ENCODE measurements at places on chromosomes 2 and 18.

GRCh38 chr2:169925968-169926367 lies 98.7 kb downstream of the UBR3 start:
- H3K27ac ChIP-seq = no peak overlapping the region
- H3K4me1 ChIP-seq = no peaks in the 10 kb centered on the region
- no peak overlapping the region for H3K4me3 ChIP-seq
- no peak for DNase-seq
- peaks cover 10% of the 10 kb centered on the region for H3K36me3 ChIP-seq

DNA sequence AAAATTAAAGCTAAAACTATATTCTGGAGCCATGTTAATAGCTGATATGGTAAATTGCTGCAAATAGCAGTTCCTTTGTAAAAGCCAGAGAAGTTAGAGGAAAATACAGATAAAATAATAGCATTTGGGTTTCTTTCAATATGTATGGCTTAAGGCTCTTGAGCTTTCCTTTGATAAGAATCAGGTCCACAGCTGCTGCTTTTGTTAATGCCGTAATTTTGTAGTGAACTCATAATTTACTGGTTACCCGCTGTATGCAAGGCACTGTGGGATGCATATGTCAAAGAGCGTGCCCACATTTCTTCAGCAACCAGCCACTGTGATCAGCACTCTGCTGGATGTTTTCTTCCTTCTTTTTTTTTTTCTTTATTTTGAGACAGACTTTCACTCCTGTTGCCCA lies 79.1 kb downstream of the MOGAT1 start:
- no peaks in the 10 kb centered on the region for H3K36me3 ChIP-seq
- no peak overlapping the region for H3K27ac ChIP-seq
- peaks cover 29% of the 10 kb centered on the region for H3K4me1 ChIP-seq

DNA sequence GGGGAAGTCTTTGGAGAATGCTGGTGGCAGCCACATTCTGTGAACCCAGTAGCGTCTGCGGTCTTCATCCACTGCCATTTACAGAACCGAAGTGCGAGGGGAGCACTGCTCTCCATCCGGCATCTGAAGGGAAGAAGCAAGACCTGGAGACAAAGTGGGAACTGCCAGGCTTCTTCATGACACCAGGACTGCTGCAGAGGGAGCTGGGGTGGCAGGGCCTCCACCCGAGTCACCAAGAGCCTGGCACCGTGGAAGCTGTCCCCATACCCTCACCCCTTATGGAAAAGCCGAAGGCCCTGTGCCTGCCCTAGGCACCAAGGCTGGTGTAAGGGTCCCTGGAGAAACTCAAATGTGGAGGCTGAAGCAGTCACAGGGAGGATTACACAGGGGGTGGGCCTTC lies 79.8 kb downstream of the CIB4 start:
- H3K27me3 ChIP-seq = peaks cover 46% of the 10 kb centered on the region
- H3K27ac ChIP-seq = no peak overlapping the region
- no peaks in the 10 kb centered on the region for H3K36me3 ChIP-seq
- no peak for DNase-seq

- no peaks in the 10 kb centered on the region for H3K4me1 ChIP-seq
- H3K27me3 ChIP-seq = no peaks in the 10 kb centered on the region
- no peak overlapping the region for H3K27ac ChIP-seq
- H3K36me3 ChIP-seq = peaks cover 14% of the 10 kb centered on the region
These were observed 145.8 kb downstream of the AGPS start for GRCh38 chr2:177538323-177538722.

- H3K27me3 ChIP-seq = no peaks in the 10 kb centered on the region
- no peaks in the 10 kb centered on the region for H3K4me1 ChIP-seq
- no peak overlapping the region for H3K4me3 ChIP-seq
- no peak for DNase-seq
- H3K27ac ChIP-seq = no peak overlapping the region
These were observed 14.2 kb downstream of the KLHL41 start for GRCh38 chr2:169523681-169524080.

- DNase-seq = no peak
- H3K4me3 ChIP-seq = no peak overlapping the region
- H3K27me3 ChIP-seq = no peaks in the 10 kb centered on the region
- H3K4me1 ChIP-seq = peaks cover 4% of the 10 kb centered on the region
- no peak overlapping the region for H3K27ac ChIP-seq
- H3K36me3 ChIP-seq = no peaks in the 10 kb centered on the region
These were observed 59.4 kb downstream of the KCNG2 start for GRCh38 chr18:79857082-79857671.

GRCh38 chr2:9984871-9985480 lies 33.5 kb downstream of the GRHL1 start:
- no peak overlapping the region for H3K27ac ChIP-seq
- no peaks in the 10 kb centered on the region for H3K4me1 ChIP-seq
- no peak for DNase-seq
- H3K36me3 ChIP-seq = 0 out of 2 replicates have a peak, but pooled peaks cover 10% of the 10 kb centered on the region
- H3K27me3 ChIP-seq = no peaks in the 10 kb centered on the region

- H3K36me3 ChIP-seq = no peaks in the 10 kb centered on the region
- no peaks in the 10 kb centered on the region for H3K27me3 ChIP-seq
- no peak overlapping the region for H3K27ac ChIP-seq
These were observed 68.8 kb upstream of the KCTD1 start for GRCh38 chr18:26617151-26617554.

DNA sequence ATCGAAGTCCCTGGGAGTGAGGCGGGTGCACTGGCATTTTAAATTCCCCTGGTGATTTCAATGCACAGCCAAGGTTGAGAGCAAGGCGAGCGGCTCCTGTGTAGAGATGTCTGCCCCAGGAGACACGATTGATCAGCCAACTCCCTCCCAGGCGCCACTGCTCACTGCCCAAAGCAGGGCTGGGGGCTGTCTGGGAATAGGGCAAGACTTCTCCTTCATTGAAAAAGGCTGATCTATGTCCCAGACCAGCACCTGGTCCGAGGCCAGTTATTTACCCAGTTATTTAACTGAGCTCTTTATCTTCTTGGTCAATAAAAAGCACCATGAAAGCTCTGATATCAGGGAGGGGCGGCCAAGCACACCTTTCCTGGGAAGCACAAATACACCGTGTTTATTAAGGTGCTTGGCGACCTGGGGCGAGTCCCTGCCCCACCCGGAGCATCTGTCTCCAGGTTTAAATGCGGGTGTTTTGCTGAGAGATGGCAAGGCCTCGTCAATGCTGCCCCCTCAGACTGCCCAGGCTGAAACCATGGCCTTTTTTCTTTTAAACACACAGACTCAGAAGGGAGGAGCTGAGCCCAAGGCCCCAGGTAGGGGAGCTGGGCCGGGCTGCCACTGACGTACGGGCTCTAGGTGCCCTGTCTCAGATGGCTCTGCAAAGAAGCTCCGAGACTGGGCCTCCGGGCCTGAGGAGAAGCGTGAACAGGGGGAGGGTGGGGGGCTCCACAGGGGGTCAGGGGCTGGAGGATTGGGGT lies 73.9 kb upstream of the HPCAL1 start:
- H3K27ac ChIP-seq = no peak overlapping the region
- no peaks in the 10 kb centered on the region for H3K27me3 ChIP-seq
- H3K36me3 ChIP-seq = no peaks in the 10 kb centered on the region
- H3K4me1 ChIP-seq = no peaks in the 10 kb centered on the region
- DNase-seq = no peak

GRCh38 chr18:6370410-6370809 lies 44.3 kb downstream of the L3MBTL4 start:
- H3K4me3 ChIP-seq = no peak overlapping the region
- no peaks in the 10 kb centered on the region for H3K4me1 ChIP-seq
- no peaks in the 10 kb centered on the region for H3K27me3 ChIP-seq
- H3K27ac ChIP-seq = no peak overlapping the region
- H3K36me3 ChIP-seq = no peaks in the 10 kb centered on the region

DNA sequence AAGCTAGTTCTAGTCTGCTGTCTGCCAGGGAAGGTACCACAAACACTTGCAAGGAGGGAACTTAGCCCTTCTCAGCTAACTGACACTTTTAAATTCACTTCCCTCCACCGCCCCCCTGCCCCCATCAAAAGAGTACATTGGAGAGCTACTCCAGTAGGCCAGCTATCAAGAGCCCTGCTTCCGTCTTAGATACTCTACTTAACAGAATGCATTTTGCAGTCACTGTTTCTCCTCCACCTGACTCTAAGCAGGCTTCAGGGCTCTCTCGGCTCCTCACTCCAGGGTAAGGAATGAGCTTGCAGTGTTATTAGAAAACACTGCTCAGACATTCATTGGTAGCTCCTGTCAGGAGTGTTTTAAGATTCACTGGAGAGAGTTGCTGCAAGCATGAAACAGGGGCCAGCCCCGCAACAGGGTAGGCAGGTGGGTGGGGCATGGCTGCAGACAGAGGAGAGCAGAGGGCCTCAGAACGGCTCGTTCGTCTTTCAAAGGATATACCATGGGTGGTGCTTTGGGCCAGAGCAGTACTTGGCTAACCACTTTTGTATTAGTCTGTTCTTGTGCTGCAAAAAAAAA lies 35.3 kb upstream of the PDCL3 start:
- H3K4me3 ChIP-seq = no peak overlapping the region
- H3K36me3 ChIP-seq = no peaks in the 10 kb centered on the region
- H3K4me1 ChIP-seq = no peaks in the 10 kb centered on the region
- no peak for DNase-seq
- no peaks in the 10 kb centered on the region for H3K27me3 ChIP-seq

DNA sequence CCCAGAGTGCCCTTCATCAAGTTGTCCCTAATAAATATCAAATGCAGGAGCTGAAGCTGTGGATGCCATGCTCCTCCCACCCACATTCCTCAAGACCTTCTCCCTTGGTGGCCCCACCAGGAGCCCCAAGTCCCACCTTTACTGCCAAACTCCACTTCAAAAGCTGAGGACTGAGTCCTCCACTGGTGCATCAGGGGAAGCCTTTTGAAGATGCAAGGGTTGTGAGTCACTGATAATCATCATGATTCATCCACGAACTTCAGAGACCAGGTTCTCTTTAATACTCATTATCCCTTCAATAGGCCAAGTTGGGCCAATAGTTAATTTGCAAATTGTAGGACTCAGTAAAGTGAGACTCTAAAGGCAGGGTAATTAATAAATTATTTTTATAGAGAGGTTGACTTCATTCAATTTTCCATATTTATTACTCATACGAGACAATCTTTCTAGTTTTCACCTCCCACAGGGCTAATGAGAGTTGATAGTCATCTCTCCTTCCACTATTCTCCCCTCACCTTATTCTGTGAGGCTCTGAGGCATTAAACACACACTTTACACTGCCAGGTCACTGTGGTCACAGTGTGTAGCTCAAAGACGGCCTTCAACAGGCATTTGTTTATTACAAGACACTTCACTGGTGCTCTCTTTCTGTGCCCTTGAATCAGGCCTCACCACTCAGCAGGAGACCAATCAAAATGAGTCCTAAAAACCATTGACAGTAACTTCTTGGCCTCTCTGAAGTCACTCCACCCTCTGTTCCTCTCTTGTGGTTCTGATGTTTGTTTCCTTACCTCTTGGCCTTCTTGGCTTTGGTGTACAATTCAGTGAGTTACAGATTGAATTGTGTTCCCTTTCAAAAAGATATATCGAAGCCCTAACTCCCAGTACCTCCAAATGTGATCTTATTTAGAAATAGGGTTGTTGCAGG lies 99.9 kb downstream of the TRIB2 start:
- no peaks in the 10 kb centered on the region for H3K36me3 ChIP-seq
- no peak overlapping the region for H3K4me3 ChIP-seq
- DNase-seq = no peak
- no peaks in the 10 kb centered on the region for H3K27me3 ChIP-seq
- no peaks in the 10 kb centered on the region for H3K4me1 ChIP-seq

GRCh38 chr2:120847700-120848321 lies 112.1 kb downstream of the GLI2 start:
- no peaks in the 10 kb centered on the region for H3K4me1 ChIP-seq
- peaks cover 3% of the 10 kb centered on the region for H3K27me3 ChIP-seq
- H3K36me3 ChIP-seq = no peaks in the 10 kb centered on the region
- H3K4me3 ChIP-seq = no peak overlapping the region
- no peak overlapping the region for H3K27ac ChIP-seq

- H3K4me1 ChIP-seq = peaks cover 10% of the 10 kb centered on the region
- H3K27me3 ChIP-seq = no peaks in the 10 kb centered on the region
- H3K36me3 ChIP-seq = peaks cover 13% of the 10 kb centered on the region
- H3K4me3 ChIP-seq = no peak overlapping the region
These were observed 62.5 kb upstream of the NFE2L2 start for GRCh38 chr2:177327009-177327408.

- no peak for DNase-seq
- H3K27me3 ChIP-seq = no peaks in the 10 kb centered on the region
- peaks cover 16% of the 10 kb centered on the region for H3K4me1 ChIP-seq
- H3K27ac ChIP-seq = no peak overlapping the region
- no peaks in the 10 kb centered on the region for H3K36me3 ChIP-seq
- no peak overlapping the region for H3K4me3 ChIP-seq
These were observed 43.4 kb upstream of the SMAD7 start for GRCh38 chr18:48994044-48994651.

GRCh38 chr18:23191232-23191631 lies 55.9 kb downstream of the CABLES1 start:
- DNase-seq = no peak
- no peaks in the 10 kb centered on the region for H3K27me3 ChIP-seq
- peaks cover 25% of the 10 kb centered on the region for H3K4me1 ChIP-seq
- H3K27ac ChIP-seq = no peak overlapping the region
- no peaks in the 10 kb centered on the region for H3K36me3 ChIP-seq

GRCh38 chr2:237059155-237059875 lies 26.4 kb upstream of the COPS8 start:
- no peaks in the 10 kb centered on the region for H3K27me3 ChIP-seq
- no peaks in the 10 kb centered on the region for H3K36me3 ChIP-seq
- no peak overlapping the region for H3K4me3 ChIP-seq
- H3K4me1 ChIP-seq = no peaks in the 10 kb centered on the region

DNA sequence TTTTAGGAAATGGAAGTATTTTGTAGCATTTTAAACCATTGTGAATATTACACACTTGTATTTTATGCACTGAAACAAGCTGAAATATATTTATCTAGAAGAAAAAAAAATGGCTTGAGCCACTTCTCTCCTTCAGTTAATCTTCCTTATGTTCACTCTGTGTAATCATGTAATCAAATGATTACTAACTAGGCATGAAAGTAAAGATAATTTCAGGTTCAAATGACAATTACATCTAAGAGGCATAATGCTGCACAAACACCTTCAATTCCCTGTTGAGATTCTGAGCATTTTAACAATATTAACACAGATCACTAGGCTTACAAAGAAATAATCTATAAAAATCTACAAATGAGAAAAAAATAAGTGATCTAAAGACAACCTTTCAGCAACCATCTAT lies 119.6 kb upstream of the ITGB6 start:
- no peaks in the 10 kb centered on the region for H3K36me3 ChIP-seq
- no peaks in the 10 kb centered on the region for H3K27me3 ChIP-seq
- DNase-seq = no peak
- no peak overlapping the region for H3K27ac ChIP-seq

DNA sequence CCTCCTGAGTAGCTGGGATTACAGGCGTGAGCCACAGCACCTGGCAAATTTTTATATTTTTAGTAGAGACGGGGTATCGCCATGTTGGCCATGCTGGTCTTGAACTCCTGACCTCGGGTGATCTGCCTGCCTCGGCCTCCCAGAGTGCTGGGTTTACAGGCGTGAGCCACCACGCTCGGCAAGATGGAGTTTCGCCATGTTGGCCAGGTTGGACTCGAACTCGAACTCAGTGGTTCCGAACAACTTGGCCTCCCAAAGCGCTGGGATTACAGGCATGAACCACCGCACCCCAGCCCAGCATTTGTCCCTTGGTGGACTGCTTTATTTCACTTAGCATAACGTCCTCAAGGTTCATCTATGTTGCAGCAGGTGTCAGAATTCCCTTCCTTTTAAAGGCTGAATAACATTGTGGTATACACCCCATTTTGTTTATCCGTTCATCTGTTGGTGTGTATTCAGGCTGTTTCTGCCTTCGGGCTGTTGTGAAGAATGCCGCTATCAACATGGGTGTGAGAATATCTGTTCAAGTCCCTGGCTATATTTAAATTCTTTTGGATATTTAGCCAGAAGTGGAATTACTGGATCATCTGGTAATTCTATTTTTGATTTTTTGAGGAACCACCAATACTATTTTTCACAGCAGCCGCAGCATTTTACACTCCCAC lies 1.2 kb upstream of the CENPA start:
- no peaks in the 10 kb centered on the region for H3K27me3 ChIP-seq
- H3K27ac ChIP-seq = peak overlapping the region; percentile 93
- H3K4me3 ChIP-seq = peak overlapping the region; percentile 66

All from DND-41 (cell line).